Natural killer cell treated with Interleukin-12 subunit alpha and Interleukin-12 subunit beta and Interleukin-15 and Interleukin-18, amount 100 ng/mL, for 72 hours (primary cell): ENCODE measurements at places on chromosomes 7 and 10. TPM values are rescaled to one million over a fixed set of nuclear protein-coding genes. Genes with fewer than 3 reads are reported as not detected.

The NPFFR1 gene
- 0.02 TPM for total RNA-seq

The ELFN1 gene
- 0.11 TPM for total RNA-seq

The GCK gene
- not detected for total RNA-seq

The AMPH gene
- not detected for total RNA-seq

The ZNF511 gene
- 73.2 TPM for total RNA-seq

The GPR22 gene
- total RNA-seq, result not detected

The CPEB3 gene
- 4.8 TPM for total RNA-seq

The CYP3A5 gene
- total RNA-seq, result not detected

The SKAP2 gene
- total RNA-seq, result 35.7 TPM

The C7orf25 gene
- 4.1 TPM for total RNA-seq

DNA sequence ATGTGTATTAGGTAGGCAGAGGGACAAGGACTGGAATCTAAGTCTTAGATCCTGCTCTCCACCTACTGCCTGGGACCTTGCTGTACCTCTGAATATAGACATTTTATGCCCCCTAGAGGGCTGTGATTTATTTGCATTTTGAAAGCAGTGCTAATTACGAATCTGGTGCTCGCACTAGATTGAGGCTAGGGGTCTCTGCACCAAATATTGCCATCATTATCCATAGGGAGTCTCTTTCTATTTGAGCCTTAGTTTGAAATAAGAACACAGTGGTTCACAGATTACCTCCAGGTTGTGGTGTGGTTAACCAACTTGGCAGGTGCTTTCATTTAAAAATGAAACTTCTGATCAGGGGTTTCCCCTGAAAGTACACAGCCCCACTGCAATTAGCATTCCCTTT, 41.8 kb downstream of the CNNM1 start:
- no peak overlapping the region for H3K27ac ChIP-seq
- DNase-seq, result no peak
- H3K4me1 ChIP-seq, result no peaks in the 10 kb centered on the region
- H3K4me3 ChIP-seq, result no peak overlapping the region
- peaks cover 43% of the 10 kb centered on the region for H3K27me3 ChIP-seq

GRCh38 chr10:21265622-21266021, 259.9 kb downstream of the SKIDA1 start:
- no peak for DNase-seq
- H3K4me1 ChIP-seq, result no peaks in the 10 kb centered on the region
- no peak overlapping the region for H3K4me3 ChIP-seq
- H3K27me3 ChIP-seq, result peaks cover 4% of the 10 kb centered on the region
- H3K27ac ChIP-seq, result no peak overlapping the region

- no peak for DNase-seq
- H3K27me3 ChIP-seq, result no peaks in the 10 kb centered on the region
Measured at GRCh38 chr7:37083311-37084096, 359.2 kb upstream of the AOAH start.

- no peak for DNase-seq
- peak overlapping the region; percentile 99 for H3K4me3 ChIP-seq
- peaks cover 50% of the 10 kb centered on the region for H3K4me1 ChIP-seq
- H3K27me3 ChIP-seq, result no peaks in the 10 kb centered on the region
Measured at GRCh38 chr10:27153845-27154193, 365 bp downstream of the YME1L1 start.

GRCh38 chr7:116616555-116617059, 55.4 kb upstream of the MET start:
- H3K4me1 ChIP-seq, result no peaks in the 10 kb centered on the region
- no peak overlapping the region for H3K4me3 ChIP-seq
- H3K27ac ChIP-seq, result no peak overlapping the region
- no peak for DNase-seq
- H3K27me3 ChIP-seq, result peaks cover 26% of the 10 kb centered on the region

DNA sequence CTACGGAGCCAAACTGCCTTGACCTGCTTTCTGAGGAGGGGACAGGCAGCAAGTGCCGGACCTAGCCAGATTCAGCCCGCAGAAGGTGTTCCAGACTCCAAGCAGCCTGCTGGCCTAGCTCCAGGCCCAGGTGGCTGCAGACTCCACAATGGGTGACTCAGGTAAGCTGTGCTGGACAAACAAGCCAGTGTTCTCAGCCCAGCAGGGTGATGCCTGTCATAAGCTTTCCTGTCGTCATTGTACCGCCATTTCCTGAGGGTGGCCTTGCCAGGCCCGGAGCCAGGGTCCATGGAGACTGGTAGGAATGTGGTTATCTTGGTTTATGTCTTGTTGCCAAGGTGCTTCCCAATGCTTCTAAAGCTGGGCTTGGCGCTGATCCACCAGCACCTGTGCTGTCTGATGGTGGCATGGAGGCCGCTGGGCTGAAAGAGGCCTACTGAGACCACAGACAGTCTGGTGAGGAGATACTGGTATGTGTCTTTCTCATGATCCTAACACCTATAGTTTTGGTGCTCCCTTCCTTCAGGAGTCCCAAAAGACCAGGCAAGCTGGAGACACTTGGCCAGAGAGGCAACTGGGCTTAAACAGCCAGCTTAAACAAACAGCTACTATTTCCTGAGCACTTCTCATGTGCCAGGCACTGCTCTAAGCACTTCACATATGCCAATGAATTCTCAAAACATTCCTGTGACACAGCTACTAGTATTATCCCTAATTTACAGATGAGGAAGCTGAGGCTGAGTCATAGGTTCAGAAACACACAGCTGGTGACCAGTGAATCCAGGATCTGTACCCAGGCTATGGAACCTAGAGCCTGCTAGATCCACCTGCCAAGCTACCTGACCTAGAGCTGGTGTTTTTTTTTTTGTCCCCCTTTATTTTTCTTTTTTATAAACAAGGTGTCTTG, 42.0 kb downstream of the ZC3HC1 start:
- H3K4me1 ChIP-seq, result peaks cover 11% of the 10 kb centered on the region
- DNase-seq, result no peak
- no peak overlapping the region for H3K4me3 ChIP-seq
- H3K27ac ChIP-seq, result peak overlapping the region; percentile 79
- no peaks in the 10 kb centered on the region for H3K36me3 ChIP-seq

GRCh38 chr7:127252778-127253280, at the start of gene GRM8:
TSS of gene GRM8 (minus strand) at chr7:127252941.
- H3K27ac ChIP-seq, result no peak within 1 kb of the TSS
- H3K36me3 ChIP-seq, result no peaks in the 10 kb centered on the region
- peaks cover 72% of the 10 kb centered on the region for H3K27me3 ChIP-seq

GRCh38 chr10:127182161-127182560, 14.2 kb downstream of the INSYN2A start:
- H3K27me3 ChIP-seq, result peaks cover 10% of the 10 kb centered on the region
- no peak overlapping the region for H3K27ac ChIP-seq
- no peak overlapping the region for H3K4me3 ChIP-seq
- H3K4me1 ChIP-seq, result no peaks in the 10 kb centered on the region

DNA sequence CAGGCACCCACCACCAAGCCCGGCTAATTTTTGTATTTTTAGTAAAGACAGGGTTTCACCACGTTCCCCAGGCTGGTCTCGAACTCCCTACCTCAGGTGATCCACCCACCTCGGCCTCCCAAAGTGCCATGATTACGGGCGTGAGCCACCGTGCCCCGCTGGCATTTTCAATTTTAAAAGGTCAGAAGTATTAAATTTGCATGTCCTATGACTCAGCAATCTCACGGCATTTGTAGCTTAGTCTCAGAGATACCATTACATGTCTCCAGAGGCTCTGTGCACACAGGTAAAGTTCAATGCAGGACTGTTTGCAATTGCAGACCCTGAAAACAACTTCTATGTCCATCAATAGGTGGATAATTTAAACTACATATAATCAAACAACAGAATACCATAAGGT, 99.2 kb downstream of the DLG5 start:
- H3K4me1 ChIP-seq, result peaks cover 3% of the 10 kb centered on the region
- H3K36me3 ChIP-seq, result no peaks in the 10 kb centered on the region
- no peaks in the 10 kb centered on the region for H3K27me3 ChIP-seq
- no peak overlapping the region for H3K4me3 ChIP-seq
- DNase-seq, result no peak

DNA sequence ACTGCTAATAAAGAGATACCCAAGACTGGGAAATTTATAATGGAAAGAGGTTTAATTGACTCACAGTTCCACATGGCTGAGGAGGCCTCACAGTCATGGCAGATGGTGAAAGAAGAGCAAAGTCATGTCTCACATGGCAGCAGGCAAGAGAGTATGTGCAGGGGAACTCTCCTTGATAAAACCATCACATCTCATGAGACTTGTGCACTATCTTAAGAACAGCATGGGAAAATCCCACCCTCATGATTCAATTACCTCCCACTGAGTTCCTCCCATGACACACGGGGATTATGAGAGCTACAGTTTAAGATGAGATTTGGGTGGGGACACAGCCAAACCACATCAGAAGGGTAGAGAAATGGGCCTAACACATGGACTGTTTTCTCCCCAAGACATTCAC, 156.3 kb downstream of the CCDC71L start:
- no peaks in the 10 kb centered on the region for H3K36me3 ChIP-seq
- no peak overlapping the region for H3K4me3 ChIP-seq
- no peaks in the 10 kb centered on the region for H3K4me1 ChIP-seq
- DNase-seq, result no peak
- peaks cover 14% of the 10 kb centered on the region for H3K27me3 ChIP-seq

GRCh38 chr10:122249303-122249850, 21.7 kb upstream of the BTBD16 start:
- no peak overlapping the region for H3K4me3 ChIP-seq
- H3K36me3 ChIP-seq, result no peaks in the 10 kb centered on the region
- H3K4me1 ChIP-seq, result no peaks in the 10 kb centered on the region
- no peak overlapping the region for H3K27ac ChIP-seq
- no peak for DNase-seq

- H3K36me3 ChIP-seq, result no peaks in the 10 kb centered on the region
- H3K27ac ChIP-seq, result no peak overlapping the region
- H3K27me3 ChIP-seq, result peaks cover 7% of the 10 kb centered on the region
- no peak overlapping the region for H3K4me3 ChIP-seq
- no peaks in the 10 kb centered on the region for H3K4me1 ChIP-seq
Measured at GRCh38 chr7:69243016-69243415, 355.3 kb upstream of the AUTS2 start.

GRCh38 chr10:4215485-4215884, 430.5 kb upstream of the KLF6 start:
- H3K4me1 ChIP-seq, result peaks cover 1% of the 10 kb centered on the region
- no peak for DNase-seq
- H3K36me3 ChIP-seq, result no peaks in the 10 kb centered on the region
- H3K27ac ChIP-seq, result no peak overlapping the region
- no peak overlapping the region for H3K4me3 ChIP-seq

- no peak for DNase-seq
- H3K36me3 ChIP-seq, result no peaks in the 10 kb centered on the region
- no peaks in the 10 kb centered on the region for H3K27me3 ChIP-seq
- H3K4me3 ChIP-seq, result no peak overlapping the region
Measured at GRCh38 chr10:85032981-85033380, 704.6 kb downstream of the CCSER2 start.

GRCh38 chr7:121961089-121961867, 88.3 kb downstream of the PTPRZ1 start:
- H3K27me3 ChIP-seq, result no peaks in the 10 kb centered on the region
- H3K4me1 ChIP-seq, result no peaks in the 10 kb centered on the region
- DNase-seq, result no peak
- H3K4me3 ChIP-seq, result no peak overlapping the region
- H3K36me3 ChIP-seq, result no peaks in the 10 kb centered on the region

GRCh38 chr7:141167381-141167964, 93.6 kb downstream of the TMEM178B start:
- no peak overlapping the region for H3K27ac ChIP-seq
- no peaks in the 10 kb centered on the region for H3K4me1 ChIP-seq
- no peak for DNase-seq
- no peak overlapping the region for H3K4me3 ChIP-seq
- H3K36me3 ChIP-seq, result no peaks in the 10 kb centered on the region
- H3K27me3 ChIP-seq, result peaks cover 5% of the 10 kb centered on the region

DNA sequence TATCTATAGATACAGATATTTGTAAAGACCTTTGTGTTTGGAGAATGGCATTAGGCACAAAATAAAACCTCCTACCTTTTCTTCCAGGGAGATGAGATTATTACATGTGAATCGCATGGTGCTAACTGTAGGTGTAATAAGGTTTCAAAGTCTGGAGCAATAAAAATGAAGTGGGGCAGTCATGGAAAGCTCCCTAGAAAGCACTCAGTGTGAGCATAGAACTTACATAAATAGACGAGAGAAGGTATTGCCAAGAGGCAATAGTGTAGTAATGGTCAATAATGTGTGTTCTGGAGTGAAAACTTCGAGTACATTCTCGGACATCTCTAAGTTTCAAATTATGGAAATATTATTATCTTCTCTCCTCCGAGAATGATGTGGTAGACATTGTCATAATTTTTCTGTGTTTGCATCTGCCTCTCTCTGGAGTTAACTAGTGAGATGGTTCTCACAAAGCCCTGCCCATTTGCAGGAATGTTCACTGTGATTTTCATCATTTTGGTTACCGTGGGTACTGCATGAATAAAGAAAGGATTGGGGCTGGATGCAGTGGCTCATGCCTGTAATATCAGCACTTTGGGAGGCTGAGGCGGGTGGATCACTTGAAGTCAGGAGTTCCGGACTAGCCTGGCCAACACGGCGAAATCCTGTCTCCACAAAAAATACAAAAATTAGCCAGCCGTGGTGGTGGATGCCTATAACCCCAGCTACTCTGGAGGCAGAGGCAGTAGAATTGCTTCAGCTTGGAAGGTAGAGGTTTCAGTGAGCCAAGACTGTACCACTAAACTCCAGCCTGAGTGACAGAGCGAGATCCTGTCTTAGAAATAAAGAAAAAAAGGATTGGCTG, 10.6 kb downstream of the VIM start:
- no peaks in the 10 kb centered on the region for H3K27me3 ChIP-seq
- peaks cover 20% of the 10 kb centered on the region for H3K4me1 ChIP-seq
- H3K4me3 ChIP-seq, result no peak overlapping the region
- H3K36me3 ChIP-seq, result peaks cover 27% of the 10 kb centered on the region

GRCh38 chr10:35353395-35353794, 17.1 kb downstream of the CCNY start:
- H3K4me1 ChIP-seq, result peaks cover 79% of the 10 kb centered on the region
- H3K27me3 ChIP-seq, result no peaks in the 10 kb centered on the region
- H3K36me3 ChIP-seq, result no peaks in the 10 kb centered on the region
- no peak for DNase-seq
- peak overlapping the region; percentile 70 for H3K27ac ChIP-seq

GRCh38 chr7:115850774-115851173, 179.8 kb downstream of the TFEC start:
- H3K4me1 ChIP-seq, result no peaks in the 10 kb centered on the region
- no peaks in the 10 kb centered on the region for H3K27me3 ChIP-seq
- H3K27ac ChIP-seq, result no peak overlapping the region
- no peaks in the 10 kb centered on the region for H3K36me3 ChIP-seq
- DNase-seq, result no peak

- no peaks in the 10 kb centered on the region for H3K27me3 ChIP-seq
- no peaks in the 10 kb centered on the region for H3K4me1 ChIP-seq
- DNase-seq, result no peak
- H3K4me3 ChIP-seq, result no peak overlapping the region
- H3K36me3 ChIP-seq, result no peaks in the 10 kb centered on the region
- H3K27ac ChIP-seq, result no peak overlapping the region
Measured at GRCh38 chr7:95172420-95172819, 151.9 kb downstream of the PON1 start.

DNA sequence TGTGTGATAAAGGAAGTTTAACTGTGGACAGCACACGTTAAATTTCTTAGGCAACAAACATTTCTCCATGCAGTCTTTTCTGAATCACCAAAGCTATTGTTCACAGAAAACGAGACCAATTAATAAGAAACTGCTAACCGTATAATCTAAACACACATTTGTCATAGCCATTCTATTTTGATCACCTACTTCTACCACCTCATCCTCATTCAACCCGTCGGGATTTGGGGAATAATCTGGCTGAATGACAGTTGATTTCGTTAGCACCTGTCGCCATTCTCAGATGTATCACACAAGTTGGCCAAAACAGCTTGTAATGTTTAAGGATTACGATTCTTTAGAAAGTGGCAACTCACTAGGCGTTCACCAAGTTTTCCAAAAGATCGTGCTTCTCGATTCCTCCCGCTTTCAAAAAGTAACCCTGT, 1.2 kb downstream of the EZH2 start:
- DNase-seq, result no peak
- H3K27ac ChIP-seq, result peak overlapping the region; percentile 97
- H3K36me3 ChIP-seq, result peaks cover 6% of the 10 kb centered on the region
- H3K4me3 ChIP-seq, result peak overlapping the region; percentile 99
